ENCODE measurements at places on chromosomes 3 and 15.

- no peak for DNase-seq
Measured at GRCh38 chr15:66715181-66715624, 13.2 kb downstream of the SMAD6 start.

DNA sequence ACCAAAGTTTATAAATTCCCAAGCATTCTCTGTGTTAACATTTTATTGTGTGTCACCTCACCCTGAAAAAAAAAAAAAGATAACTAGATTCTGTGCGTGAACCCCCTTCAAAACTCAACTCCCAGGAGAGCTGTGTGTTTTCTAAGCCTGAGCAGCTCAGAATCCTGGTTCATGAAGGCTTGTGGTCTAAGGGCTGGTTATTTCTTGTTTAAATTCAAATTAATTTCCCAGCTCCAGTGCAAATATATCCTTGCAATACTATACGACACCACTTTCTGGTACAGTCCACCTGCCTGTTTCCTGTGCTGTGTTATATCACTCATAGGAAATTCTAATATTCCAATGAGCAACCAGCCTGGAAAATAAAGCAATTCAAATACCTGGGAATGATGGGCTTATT lies 23.4 kb upstream of the MYZAP start:
- DNase-seq: no peak

DNA sequence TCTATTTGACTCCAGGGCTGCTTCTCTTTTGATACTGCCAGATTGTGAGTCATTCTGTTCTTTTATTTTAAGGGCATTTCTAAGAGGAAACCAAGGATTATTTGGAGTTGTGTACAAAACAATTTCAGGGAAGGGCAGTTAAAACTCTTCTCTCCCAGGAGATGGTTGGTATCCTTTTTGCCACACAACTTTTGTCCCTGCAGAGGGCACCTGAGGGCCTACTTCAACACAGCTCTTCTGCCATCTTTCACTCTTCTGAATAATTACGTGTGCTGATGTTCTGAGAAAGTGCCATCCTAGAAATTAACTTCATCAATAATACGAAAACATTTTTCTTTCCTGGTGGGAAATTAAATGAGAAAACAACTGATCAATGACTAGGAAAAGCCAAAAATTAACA lies 75.7 kb upstream of the GADL1 start:
- DNase-seq: no peak

- no peak for DNase-seq
Measured at GRCh38 chr3:20380295-20380694, 194.3 kb upstream of the SGO1 start.

GRCh38 chr15:40923551-40923950 lies 5.6 kb upstream of the DLL4 start:
- DNase-seq: no peak

GRCh38 chr3:156106721-156107373 lies 13.5 kb upstream of the KCNAB1 start:
- no peak for DNase-seq

DNA sequence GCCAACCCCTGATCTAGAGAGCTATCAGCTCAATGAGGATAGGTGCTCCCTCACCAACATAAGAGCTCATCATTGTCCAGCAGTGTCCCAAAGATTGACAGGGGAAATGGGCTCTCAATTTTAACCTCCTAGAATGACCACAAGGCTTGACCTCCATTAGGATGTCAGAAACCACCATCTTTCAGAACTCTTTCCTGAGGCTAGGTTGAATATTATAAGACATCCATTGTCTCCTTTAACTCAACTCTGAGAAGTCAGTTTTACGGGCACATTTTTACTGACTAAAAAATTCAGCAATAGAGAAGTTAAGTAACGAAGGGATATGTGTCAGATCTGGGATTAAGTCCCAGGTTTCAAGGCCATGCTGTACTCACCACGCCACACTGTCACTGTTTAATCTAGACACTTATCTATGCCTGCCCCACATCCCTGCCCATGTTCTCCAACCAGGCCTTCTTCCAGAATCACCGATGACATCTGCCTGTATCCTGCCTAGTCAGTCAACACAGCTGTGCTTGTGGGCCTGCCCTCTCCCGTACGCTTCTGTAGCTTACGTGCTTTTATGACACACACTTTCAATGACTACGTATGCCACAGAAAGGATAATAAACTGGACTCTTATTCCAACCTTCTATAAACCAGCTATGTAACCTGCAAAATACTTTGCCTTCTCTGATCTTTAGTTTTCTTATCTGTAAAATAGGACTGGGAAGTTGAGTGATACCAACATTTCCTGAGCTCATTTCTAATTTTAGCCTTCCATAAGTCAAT lies 17.1 kb upstream of the MUC13 start:
- DNase-seq: no peak

GRCh38 chr3:2976212-2976611 lies 134.0 kb downstream of the IL5RA start:
- no peak for DNase-seq

GRCh38 chr3:158769952-158770740 lies 31.7 kb upstream of the MFSD1 start:
- no peak for DNase-seq

DNA sequence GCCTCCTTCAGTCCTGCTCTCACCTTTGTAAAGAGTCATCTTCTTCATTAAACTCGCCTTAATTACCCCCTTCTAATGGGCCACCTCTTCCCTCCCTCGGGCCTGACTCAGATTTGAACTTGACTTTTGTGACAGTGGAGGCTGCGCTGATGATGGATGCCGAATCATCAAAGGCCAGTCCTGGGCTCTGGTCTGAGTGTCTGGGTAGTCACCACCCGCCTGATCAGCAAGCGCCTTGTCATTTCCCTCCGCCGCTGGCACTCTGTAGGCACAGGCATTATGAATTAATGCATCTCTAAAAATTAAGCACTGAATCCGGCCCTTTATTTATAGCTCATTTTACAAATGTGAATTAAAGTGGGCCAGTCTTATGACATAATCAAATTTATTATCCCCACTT lies 116.7 kb upstream of the PROK2 start:
- no peak for DNase-seq

DNA sequence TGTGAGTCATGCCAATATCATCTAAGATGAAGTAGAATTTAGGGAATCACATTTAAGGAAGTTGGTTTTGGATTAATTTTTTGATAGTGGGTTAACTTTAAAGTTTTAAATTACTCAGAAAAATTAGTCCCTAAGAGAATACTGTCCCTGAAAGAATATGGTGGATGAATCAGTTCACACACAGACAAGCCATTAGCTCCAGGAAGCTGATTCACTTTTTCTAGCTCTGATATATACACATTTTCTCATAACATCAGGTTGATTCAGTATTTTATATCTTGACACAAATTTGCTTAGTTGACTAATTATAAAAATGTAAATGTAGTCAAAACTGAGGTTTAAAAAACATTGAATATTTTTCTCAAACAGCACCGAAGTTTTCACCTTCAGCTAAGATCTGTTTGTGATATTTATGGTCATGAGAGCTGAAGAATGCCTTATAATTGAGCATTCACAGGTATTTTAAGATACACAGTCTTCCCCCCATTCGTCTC lies 55.1 kb downstream of the MYH15 start:
- no peak for DNase-seq

DNA sequence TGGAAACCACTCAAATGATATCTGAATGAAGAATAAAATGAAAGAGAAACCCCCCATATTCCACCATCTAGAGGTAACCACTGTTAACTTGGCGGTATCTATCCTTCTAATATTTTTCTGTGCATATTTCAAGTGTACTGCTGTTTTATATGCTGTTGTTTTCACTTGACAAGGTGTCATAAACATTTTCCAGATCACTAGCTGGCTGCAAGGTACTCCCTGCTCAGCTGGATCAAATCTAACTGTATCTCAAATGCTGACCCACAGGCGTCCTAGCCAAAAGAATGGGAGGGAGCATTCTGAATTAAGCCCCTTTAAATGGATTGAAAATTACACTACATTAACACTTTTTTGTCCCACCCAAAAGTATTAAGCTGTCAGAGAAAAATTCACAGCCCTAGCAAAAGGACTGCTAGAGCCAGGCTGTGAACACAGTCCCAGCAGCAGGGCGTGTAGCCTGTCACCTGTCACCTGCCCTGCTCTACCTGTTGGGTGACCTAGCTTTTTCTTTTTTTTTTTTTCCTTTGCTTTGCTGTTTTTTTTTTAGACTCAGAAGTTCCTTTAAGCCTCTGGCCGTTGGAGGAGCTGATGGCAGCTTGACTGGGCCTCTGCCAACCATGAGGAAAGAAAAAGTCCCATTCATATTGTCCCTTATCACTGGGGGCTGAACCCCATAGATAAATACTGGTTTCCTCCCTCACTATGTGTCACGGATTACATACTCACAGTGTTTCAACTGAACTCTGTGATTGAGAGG lies 93.7 kb upstream of the TSC22D2 start:
- DNase-seq: no peak

DNA sequence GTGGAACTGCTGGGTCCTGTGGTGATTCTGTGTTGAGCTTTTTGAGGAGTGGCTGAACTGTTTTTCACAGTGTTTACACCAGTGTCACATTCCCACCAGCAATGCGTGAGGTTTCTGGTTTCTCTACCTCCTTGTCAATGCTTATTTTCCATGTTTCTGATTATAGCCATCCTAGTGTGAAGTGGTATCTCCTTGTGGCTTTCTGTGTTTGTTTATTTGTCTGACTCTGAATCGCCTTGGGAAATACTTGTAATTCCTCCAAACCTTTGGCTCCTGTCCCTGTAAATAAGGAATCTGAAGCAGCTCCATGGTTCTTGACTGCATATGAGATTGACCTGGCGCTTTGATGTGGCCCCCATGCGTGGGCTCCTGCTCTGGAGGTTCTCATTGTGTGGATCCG lies 20.6 kb downstream of the FAN1 start:
- DNase-seq: no peak

DNA sequence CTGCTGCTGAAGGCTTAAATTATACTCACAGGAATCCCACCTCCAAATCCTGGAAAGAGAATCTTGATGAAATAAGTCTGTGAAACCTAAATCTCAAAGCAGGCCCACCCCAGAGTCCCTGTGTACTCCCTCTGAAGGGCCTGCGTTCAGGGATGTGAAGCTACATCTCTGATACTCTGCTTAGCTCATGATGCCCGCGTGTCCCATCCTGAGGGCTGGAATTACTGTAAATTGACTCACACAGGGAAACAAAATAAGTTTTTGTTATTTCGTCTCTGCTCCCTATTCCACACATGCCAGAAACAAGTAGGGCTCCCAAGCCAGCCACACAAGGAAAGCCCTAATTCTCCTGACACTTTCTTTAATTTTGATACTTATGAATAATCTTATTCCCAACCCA lies 10.9 kb upstream of the PLCL2 start:
- DNase-seq: no peak

DNA sequence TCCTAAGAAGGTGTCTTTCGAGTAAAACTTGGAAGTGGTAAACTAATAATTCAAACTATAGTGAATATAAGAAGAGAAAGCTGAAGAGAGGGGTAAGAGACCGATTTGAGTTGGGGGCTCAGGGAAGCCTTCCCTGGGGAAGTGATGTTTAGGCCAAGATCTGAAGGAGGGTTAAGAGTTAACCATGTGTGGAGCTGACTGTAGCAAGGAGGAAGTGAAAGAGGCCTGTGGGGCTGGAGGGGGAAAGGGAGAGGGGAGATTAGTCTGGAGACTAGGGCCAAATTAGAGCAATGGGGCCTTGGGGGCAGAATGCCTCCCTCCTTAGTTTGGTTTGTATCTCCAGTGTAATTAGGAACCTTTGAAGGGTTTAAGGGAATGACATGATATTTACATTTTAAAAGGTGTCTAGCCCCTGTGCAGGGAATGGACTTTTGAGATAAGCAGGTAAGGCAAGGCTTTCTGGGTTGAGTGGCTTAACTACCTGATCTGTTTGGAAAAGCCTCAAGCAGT lies 2.2 kb downstream of the ZNF592 start:
- DNase-seq: no peak

GRCh38 chr15:50943638-50944037 lies 35.2 kb downstream of the AP4E1 start:
- no peak for DNase-seq

- DNase-seq: no peak
Measured at GRCh38 chr3:70519913-70520659, 207.6 kb upstream of the MDFIC2 start.

GRCh38 chr3:71218508-71218907 lies 365.0 kb downstream of the FOXP1 start:
- DNase-seq: no peak

DNA sequence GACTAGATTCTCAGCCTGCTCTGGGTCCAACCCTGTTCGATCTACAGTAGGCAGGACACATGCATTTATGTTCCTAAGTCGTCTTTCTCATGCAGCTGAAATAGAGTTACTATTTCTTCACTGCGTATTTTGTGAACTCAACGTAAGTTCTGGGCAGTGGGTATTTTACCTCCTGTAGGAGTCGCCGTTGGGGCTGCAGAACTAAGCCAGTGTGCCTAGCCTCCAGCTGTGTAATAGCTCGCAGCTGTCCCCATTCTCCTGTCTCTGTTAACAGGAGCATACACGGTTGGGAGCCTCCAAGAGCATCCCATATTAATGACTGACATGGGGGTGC lies 58.4 kb upstream of the HRH1 start:
- no peak for DNase-seq

GRCh38 chr3:130759692-130760338 lies 13.2 kb upstream of the PIK3R4 start:
- peak; percentile 14 for DNase-seq

DNA sequence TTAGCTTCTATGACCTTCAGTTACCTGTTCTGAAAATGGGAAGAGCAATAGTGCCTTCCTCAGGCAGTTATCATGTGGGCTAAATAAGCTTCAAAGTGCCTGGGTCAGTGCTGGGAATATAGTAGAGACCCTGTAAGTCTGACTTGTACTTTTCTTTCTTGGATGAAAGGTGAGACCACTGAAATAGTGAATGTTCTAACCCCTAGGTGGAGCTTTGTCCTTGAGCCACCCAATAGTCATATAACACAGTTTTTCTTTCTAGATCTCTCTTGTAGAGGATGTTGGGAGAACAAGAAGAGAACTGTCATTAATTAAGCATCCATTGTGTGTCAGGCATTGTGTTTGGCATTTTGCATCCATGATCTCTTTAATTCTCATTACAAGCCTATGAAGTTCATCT lies 13.0 kb upstream of the BFSP2 start:
- no peak for DNase-seq

DNA sequence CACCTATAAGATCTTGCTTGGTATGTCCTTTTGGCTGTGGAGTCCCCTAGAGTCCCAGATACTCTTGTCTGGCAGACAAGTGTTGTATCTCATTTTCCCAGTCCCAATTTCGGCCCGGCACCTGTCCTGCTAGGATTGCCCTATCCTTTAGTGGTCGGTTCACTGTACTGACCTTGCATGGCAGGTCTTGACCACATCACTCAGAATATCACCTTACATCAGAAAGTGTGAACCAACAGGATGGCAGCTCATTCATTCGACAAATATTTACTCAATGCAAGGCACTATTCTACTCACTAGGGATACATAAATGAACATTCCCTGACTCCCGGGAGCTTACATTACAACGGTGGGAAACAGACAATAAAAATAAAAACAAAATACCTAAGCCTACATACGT lies 5.7 kb upstream of the CCDC80 start:
- no peak for DNase-seq

All from HS-27A (cell line).